ENCODE measurements at places on chromosomes 5 and 9.

- no peak for ATAC-seq
Measured at GRCh38 chr5:157038568-157039187, 20.2 kb downstream of the HAVCR1 start.

GRCh38 chr5:117615226-117615625, 1040.6 kb upstream of the SEMA6A start:
- no peak for ATAC-seq

DNA sequence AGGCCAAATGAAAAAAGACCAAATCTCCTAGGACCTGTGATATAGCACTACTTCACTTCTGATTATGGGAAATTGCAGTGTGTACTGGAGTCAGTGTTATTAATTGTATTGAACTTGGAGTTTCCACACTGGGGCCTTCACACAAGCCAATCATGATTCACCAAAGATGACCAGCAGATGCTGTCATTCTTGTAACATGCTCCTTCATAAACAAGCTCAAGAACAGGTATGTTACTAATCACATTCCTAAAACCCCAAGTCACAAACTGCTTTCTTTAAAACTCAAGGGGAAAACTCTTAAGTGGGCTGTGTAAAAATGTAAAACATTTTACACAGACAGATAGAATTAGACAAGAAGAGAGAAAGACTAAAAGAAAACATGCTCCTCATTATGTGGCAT, 5.6 kb downstream of the KLHL3 start:
- no peak for ATAC-seq

DNA sequence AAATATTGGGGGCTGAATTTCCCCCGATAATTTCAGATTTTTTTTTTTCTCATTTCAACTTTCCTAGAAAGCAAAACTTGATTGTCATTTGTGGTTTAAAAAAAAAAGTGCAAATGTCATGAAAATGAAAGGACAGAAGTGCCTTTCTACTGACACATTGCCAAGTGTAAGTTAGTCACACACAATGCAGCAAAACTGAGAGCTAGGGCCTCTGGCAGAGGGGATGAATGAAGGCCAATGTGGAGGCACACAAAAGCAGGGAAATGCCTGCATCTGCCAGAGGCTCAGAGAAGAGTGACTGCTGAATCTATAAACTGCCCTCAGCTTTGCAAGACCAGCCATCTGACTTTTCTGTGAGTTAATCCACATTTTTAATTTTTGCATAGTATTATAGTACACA, 6.8 kb upstream of the IFNA5 start:
- no peak for ATAC-seq

- ATAC-seq = peak; percentile 43
Measured at GRCh38 chr5:96247097-96247701, 185.8 kb downstream of the PCSK1 start.

- no peak for ATAC-seq
Measured at GRCh38 chr5:116763987-116764866, 189.6 kb upstream of the SEMA6A start.

GRCh38 chr5:96995419-96995818, 59.5 kb downstream of the LNPEP start:
- no peak for ATAC-seq

GRCh38 chr5:96940586-96940985, 4.7 kb downstream of the LNPEP start:
- no peak for ATAC-seq

DNA sequence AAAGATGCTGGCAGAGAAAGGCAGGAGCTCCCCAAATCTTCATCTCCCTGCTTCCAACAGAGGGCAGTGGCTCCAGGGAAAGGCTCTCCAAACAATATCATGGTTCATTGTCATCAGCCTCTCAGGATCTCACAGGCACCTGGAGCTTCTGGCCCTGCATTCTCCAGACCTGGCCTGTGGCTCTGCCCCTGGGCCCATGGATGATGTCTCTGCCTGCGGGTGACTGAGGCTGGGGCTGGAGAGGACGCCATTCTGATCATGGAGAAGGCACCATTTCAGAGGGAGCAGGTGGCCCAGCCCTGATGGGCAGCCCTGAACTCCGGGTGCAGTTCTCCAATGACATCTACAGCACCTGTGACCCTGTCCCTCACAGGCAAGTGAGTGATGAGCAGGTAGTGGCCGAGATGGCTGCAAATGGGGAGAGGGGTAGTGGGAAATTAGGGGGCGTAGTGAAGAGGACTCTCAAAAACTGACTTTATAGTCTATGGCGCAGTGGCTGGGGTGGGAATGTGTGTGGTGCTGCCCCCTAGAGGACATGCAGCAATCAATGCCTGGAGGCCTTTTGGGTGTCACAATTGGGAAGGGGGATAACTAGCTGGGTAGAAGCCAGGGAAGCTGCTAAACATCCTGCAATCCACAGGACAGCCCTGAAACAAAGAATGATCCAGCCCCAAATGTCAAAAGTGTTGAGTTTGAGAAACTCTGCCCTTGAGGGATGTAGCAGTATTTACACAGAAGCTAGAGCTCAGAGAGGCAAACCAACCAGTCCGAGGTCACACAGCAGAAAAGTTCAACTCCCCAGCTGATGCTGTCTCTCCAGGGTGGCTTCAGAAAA, 3.2 kb downstream of the SH3PXD2B start:
- ATAC-seq = peak; percentile 12

DNA sequence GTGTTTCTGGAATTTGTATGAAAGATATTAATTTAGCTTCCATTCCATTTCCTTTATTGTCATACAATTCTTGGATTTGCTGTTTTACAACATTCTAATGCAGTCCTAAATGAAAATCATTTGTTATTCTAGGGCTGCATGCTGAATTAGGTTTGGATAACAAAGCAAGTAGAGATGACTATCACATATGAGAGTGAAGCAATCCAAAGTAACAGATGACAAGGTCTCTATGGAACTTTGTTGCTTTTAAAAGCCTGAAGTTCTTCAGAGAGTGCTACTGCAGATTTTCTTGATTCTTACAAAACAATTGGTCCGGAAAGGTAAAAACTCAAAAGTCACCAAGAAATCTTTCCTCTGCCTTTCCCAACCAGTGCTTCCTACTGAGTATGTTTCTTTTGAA, 56.9 kb upstream of the VCAN start:
- ATAC-seq = no peak

DNA sequence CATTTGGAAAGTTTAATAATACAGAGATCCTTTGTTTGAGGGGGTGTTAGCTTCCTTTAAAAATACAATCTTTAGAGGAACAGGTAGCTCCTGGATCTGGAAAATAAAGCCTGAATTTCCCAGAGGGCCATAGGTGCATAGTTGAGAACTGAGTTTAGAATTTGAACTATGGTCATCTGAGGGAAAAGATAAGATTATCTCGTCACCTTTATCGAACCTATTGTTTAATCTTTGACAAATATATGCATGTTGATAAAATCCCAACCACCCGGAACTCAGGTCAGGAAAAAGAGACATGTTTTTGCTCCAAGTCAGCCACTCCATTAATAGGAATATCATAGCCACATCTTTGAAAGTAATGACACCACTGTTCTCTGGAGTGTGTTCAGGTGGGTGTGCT, 91.7 kb upstream of the FAM169A start:
- ATAC-seq = no peak

DNA sequence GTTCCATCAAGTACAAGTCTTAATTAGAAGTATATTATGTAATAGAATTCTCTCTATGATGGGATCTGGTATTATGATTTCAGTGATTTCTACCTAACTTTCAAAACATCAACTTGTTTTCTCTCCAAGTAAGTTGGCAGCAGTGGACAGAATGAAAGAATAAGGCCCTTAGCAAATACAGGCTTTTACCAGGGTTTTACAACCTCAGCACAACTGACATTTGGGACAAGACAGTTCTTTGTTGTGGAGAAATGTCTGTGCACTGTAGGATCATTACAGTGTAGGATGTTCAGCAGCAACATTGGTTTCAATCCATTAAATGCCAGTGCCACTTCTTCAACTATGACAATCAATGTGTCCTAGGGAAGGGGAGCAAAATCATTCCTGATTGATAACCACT, 48.8 kb downstream of the MLANA start:
- ATAC-seq = no peak

DNA sequence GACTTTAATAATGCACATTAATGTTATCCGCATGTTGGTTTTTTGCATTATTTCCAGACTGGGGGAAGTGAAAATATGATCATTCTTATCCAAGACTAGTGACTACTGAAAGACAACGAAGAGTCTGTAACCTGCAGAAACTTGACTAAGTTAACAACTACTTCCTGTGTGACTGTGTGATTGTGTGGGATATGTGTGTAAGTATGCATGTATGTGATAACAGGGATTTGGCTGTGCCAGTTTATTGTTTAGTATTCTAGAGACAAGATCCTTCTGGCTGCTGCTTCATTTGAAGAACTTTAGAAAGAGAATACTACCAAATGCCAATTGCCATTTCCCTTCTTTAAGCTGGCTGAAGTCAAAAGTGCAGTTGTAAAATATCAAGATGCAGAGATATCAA, 375.7 kb upstream of the PRR16 start:
- no peak for ATAC-seq

DNA sequence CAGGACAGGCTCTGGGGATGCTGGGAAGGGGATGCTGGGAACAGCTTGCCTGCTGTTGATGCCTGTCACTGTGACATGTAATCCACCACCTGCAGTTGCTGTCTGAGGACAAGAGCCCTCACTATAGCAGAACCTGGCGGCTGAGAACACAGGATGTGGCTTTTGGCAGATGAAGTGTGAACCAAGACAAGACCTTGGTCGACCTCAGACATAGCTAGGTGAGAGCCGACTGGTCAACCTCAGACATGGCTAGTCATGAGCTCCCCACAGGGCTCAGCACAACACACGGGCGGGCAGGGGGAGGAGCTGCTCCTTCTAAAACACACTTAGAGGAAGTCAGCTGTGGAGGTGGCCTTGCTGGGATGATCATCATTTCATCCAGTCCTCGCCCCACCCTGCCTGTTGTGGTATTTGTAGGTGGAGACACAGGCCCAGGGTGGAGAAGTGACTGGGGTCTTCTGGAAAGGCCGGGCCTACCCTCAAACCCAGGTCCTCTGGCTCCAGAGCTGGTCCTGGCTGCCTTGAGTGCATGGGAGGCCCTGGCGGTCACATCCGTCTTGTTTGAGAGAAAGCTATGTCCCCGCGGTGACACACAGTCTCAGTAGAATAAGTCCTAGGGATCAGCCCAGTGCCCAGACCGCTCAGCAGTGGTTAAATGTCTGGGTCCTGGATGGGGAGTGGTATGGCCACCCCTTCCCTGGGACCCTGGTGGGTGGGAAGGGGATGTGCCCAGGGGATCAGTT, 6.1 kb downstream of the SUSD3 start:
- no peak for ATAC-seq

DNA sequence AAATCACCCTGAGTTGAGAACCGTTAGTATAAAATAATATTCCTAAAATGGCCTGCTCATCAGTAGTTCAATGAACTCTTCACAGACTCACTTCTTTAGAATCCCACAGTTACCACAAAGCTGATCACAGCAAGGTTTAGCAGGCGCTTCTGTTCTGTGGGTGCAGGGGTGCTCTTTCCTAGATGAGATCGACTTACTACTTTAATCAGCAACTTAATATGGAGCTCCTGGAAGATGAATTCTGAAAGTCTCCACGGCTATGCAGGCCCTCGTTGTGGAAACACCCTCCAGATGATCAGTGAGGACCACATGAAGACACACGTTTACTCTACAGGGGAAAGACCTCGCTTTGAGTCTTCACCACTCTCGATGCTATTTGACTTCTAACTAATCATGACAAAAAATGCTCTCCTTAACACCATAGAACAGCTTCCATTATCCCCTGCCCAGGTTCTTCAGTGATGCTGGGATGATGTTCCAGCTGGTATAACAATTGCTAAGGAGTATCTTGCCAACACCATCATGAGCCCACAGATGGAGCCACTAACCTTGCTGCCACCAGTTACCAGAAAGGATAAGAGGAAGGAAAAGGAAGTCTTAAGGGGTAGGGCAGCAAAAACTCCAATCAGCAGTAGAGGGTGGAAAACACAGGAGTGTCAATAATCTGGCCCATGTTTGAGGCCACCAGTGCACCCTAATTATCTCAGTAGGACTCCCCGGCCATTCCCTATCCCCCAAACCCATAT, 17.9 kb upstream of the GPX8 start:
- ATAC-seq = no peak

DNA sequence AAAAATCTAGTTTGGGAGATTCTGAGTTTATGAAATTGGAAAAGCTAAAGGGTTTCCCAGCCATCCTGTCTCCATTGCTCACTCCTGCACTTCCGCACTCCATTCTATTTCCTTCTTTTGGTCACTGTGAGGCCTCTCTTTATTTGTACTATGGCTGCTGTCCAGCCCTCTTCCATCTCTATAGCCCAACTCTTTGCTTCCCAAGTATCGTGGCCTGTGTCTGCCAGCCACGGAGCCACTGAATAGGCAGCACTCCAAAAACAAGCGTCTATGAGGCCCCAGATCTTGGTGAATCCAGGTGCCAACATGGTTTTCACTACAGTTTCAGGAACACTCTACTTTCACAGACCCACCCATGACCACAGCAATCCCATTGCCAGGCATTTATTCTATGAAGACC, 37.2 kb downstream of the GRAMD2B start:
- ATAC-seq = no peak

- ATAC-seq = no peak
Measured at GRCh38 chr5:68148096-68148495, 67.5 kb upstream of the PIK3R1 start.

GRCh38 chr9:114690308-114690707, 8.3 kb upstream of the TEX48 start:
- peak; percentile 54 for ATAC-seq

DNA sequence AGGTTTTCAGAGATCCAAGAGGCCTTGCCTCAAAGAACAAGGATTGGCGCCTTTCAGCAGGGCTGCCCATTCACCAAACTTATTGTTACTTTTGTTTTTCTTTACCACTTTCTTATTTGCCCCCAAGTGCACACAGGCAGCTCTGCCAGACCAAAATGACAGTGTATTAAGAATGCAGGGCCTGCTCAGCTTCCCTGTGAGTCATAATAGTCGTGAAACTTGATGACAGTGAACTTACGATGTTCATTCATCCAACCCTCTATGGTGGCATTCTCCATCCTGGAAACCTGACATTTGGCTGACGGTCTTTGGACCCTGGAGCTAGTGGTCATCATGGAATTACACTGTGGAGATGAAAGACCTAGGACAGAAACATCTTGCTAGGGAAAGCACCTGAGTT, 44.3 kb downstream of the UBE2QL1 start:
- ATAC-seq = no peak

DNA sequence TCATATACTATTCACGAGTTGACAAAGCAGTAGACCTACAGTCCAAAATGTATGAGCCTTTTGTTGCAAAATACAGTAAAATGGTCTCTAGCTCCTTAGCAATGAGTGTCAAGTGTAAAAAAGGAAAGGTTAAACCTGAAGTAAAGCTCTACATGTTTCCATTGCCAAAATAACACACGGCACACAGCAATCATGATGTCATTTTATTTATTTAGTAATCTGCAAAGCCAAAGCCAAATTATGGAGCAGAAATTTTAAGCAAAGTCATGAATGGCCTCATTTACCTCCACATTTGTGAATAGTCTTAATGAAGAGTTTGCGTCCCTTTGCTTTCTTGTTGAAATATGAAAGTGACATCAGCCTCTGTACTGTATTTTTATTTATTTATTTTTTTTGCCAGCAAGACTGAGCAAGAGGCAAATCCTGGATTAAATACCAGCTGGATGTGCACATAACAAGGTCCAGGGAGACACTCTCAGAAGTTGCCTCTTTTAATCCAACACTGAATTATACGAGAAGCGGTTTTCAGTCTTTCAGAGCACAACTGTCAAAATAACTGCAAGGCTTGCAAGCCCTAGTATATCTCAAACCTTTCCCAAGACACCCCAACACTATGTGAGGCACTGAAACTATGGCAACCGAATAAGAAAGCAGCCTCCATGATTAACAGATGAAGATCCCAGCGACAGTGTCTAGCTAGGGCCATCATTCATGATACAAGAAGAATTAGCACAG, 9.7 kb downstream of the SEMA6A start:
- ATAC-seq = no peak
